NAMALWA (cell line): ENCODE measurements at places on chromosomes 5 and 9.

DNA sequence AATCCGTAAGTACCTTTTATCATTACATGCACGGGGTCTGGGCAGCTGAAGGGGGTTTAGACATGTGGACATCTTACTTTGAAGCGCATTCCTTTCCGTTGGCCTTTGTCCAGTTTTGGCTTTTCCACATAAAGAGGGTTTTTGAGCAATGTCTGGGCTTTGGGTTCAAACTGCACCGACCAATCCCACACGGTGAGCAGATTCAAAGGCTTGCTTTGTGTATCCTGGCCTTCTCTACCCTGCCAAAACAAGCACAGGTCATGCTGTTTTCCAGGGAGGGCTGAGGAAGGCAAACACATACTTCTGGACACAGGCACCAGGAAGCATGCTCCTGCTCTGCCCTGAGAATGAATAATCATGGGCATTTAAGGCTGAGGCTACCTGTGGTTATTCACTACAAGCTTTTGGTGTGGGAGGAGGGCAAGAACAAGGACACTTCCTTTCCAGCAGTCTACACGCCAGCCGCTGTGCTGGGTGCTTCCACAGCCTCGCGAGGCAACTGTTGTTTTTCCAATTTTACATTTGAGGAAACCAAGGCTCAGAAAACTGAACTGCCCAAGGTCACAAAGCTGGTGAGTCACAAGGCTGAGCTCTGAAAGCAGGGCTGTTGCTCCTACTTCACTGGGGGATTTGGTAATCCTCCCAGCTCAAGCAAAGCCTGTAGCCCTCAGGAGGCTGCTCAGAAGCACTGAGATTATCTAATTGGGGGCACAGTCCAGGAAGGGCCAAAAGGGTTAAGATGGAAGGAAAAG is 59.8 kb upstream of the GOLPH3 start:
- DNase-seq, result no peak

- DNase-seq, result no peak
Observed at GRCh38 chr9:8224381-8224801, 424.8 kb upstream of the DMAC1 start.

- DNase-seq, result no peak
Observed at GRCh38 chr5:98110282-98110691, 663.2 kb upstream of the RGMB start.

GRCh38 chr9:110175275-110175968 is 32.5 kb downstream of the C9orf152 start:
- no peak for DNase-seq

GRCh38 chr9:86407022-86407421 is 52.8 kb upstream of the TUT7 start:
- DNase-seq, result no peak

GRCh38 chr9:27033815-27034403 is 28.4 kb upstream of the LRRC19 start:
- peak; percentile 77 for DNase-seq

- peak; percentile 30 for DNase-seq
Observed at GRCh38 chr9:123955637-123956036, 25.7 kb upstream of the DENND1A start.

GRCh38 chr5:2677689-2678088 is 73.8 kb downstream of the IRX2 start:
- DNase-seq, result no peak

- no peak for DNase-seq
Observed at GRCh38 chr9:95225076-95225725, 92.3 kb downstream of the FANCC start.

DNA sequence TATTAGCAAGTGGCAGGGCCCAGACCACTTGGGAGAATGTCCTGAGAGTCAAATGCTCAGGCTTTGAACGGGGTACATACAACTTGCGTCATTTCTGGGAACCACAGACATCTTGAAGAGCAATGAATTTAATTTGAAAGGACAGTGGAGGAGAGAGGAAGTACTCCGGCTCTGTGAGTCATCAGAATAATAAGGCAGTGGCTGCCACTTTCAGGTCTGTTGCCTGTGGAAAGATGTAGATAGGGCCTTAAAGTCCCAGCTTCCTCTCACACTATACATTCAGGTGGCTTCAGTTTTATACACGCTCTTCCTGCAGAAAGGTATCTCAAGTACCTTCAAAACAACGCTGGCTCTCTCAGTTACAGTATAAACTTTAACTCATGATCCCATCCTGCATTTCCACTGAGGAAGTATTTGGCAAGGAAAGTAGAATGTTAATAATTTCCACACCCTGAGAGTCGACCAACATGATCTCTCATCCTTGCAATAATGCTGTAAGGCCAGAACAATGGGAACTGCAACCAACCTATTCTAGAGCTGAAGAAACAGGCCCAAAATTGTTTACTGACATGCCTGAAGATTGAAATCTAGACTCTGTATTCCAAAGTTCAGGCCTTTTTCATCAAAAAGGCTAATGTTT is 6.8 kb upstream of the PRUNE2 start:
- no peak for DNase-seq

DNA sequence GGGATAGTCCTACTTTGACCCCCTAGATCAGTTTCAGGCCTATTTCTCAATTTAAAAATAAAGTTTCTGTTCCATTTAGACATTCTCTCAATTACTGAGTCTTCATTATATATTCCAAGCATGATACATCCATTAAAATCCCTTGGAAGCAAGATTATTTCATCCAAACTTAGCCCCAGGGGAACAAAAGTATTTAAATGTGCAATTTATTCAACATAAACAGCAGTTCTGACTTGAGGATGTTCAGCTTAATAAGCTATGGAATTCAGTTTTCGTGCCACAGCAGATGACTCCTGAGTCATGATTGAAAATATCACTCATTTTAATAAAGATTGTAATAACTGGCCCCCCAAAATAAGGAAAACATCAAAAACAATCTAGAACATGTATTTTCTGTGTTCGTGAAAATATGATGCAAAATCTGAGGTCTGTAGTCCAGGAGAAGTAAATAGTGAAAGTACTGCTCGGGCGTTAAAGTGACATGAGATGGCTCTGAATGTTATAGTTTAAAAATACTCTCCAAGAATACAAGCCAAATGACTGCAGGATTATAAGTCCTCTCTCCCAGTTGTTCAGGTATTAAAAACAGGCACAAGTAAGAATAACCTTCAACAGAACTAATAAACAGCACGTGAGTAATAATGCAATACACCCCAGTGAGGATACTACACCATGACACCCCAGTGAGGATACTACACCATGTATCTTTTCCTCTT is 67.1 kb downstream of the RETREG1 start:
- no peak for DNase-seq

DNA sequence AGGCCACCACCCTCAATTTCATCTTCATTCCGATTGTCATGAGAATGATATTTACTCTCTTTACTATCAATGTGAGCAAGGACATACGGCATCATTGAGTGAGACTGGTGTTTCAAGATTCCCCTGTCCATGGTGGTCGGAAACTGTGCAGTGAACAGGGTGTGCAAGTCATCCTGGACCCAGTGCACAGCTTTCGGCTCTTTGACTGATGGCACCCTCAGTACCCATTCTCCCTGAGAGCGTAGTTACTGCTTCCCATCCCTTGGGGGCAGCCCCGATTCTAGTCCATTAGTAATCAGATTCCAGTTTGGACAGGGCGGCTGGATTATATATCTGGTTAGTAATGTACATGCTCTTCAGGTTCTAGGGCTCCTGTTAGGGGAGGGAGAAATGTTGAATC is 61.7 kb upstream of the SUB1 start:
- peak; percentile 34 for DNase-seq

DNA sequence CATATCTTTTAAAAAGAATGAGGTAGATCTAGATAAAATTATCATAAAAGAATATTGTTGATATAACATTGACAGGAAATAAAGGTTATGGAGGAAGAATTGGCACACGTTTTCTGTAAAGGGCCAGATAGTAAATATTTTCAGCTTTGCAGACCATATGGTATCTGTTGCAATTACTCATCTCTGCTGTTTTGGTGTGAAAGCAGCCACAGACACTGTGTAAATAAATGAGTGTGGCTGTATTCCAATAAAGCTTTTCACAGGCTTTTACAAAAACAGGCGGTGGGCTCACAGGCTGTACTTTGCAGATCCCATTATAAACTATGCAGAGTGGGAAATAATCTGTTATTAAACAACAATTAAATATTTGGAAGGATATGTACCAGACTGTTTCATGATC is 87.4 kb downstream of the SGCD start:
- no peak for DNase-seq

- no peak for DNase-seq
Observed at GRCh38 chr5:79834754-79835714, 145.4 kb downstream of the CMYA5 start.

- DNase-seq, result no peak
Observed at GRCh38 chr9:69466151-69466550, 141.1 kb downstream of the ENTREP1 start.

DNA sequence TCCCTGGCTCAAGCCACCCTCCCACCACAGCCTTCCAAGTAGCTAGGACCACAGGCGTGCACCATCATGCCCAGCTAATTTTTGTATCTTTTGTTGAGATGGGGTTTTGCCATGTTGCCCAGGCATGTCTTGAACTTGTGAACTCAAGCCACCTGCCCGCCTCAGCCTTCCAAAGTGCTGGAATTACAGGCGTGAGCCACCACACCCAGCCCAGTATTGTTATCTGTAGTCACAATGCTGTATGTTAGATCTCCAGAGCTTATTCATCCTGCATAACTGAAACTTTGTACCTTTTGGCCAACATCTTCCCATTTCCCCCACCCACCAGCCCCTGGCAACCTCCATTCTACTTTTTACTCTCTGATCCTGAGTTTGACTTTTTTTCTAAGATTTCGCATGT is 37.5 kb downstream of the CREBRF start:
- no peak for DNase-seq

- no peak for DNase-seq
Observed at GRCh38 chr5:116421080-116421629, 153.5 kb downstream of the SEMA6A start.

GRCh38 chr5:143023411-143024096 is 253.4 kb downstream of the ARHGAP26 start:
- no peak for DNase-seq

DNA sequence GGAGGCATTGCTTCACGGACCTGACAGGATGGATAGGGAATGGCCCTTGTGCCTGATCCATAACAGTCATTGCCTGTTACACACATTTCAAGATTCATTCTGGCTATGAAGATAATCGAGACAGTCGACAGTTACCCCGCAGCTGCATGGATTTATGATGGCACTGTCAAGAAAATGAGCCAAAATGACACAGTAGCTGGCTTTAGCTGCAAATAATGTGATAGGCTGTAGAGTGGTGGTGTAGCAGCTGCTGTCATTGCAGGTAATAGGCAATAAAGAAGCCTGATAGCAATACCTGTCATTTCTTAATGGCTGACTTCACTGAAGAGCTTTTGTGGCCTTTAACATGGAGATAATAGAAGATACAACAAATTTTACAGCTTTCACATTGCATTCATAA is 1085.2 kb upstream of the ARRDC3 start:
- no peak for DNase-seq

DNA sequence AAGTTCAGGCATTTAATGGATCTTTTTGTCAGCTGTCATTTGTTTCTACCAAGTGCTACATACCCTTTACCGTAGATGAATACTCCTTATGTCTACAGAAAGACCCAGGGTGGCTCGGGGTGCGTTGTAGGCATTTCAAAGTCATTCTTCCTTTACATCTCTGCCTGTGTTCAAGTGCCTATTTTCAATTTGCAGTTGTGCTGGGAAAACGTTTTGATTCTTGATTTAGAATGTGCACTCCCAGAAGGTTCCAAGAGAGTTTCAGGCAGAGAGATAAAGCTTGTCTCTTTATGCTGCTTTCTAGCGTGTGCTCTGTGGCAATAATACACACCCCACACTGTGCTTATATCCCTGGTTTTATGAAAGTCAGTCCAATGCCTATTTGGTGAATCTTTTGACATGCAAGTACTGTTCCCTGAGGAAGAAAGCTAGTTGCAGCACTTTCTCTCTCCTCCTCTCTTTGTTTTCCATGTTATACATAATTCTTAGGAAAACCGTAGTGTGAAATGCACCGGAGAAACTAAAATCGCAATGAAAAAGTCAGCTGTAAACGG is 828.1 kb upstream of the ZNF608 start:
- no peak for DNase-seq

GRCh38 chr5:22998362-22998761 is 145.2 kb upstream of the CDH12 start:
- DNase-seq, result no peak

DNA sequence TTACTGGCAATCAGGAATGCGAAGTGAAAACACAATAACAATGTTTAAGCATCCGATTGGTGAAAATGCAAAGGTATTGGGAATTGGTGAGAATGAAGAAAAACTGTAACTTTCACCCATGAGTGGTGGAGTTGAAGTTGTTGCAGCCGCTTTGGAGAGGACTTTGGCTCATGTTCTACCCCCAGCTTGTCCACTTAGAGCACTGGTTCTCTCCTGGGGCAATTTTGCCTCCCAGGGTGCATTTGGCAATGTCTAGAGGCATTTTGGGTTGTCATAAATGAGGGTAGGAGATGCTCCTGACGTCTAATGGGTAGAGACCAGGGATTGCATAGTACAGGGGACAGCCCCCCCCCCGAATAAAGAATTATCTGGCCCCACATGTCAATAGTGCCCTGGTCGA is 46.2 kb downstream of the ANKRD33B start:
- DNase-seq, result no peak

GRCh38 chr5:173909199-173909598 is 21.1 kb downstream of the CPEB4 start:
- DNase-seq, result no peak

DNA sequence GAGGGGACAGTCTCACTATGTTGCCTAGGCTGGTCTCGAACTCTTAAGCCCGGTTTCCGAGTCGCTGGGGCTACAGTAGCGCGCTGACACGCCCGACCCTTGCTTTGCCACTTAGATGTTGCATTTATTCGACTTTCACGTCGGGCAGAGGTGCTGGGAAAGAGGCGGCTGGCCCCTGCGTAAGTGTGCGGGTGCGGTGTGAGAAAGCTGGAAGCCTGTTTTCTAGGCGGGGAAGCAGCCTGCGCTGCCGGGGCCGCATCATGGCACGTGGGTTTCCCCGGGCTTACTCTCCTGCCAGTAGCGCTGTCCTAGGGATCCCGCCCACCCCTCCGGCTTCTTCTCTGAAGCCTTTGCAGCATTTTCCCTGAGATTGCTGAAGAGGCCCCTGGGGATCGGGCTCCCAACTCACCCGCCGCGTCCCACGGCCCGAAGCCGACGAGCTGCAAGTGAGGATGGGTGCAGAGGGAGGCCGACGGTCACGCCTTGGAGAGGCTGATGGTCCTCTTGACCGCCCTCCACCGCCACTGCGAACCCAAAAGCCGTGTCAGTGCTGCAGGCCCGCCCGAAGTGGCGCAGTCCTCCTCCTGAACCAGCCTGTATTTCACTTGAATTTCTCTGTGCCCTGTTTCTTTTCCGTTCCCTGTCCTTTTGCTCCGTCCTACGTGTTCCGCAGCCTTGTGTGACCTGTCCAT is 5.8 kb upstream of the TRIM41 start:
- peak; percentile 77 for DNase-seq
